T-helper 2 cell (primary cell): ENCODE measurements at places on chromosomes 7 and 10.
A peak's percentile ranks its signal among the peaks of the same experiment; 100 is the strongest.

- DNase-seq: no peak
These were observed 404.1 kb upstream of the LRGUK start for GRCh38 chr7:133723044-133723443.

- no peak for DNase-seq
These were observed 49.9 kb downstream of the NRCAM start for GRCh38 chr7:108406222-108406890.

DNA sequence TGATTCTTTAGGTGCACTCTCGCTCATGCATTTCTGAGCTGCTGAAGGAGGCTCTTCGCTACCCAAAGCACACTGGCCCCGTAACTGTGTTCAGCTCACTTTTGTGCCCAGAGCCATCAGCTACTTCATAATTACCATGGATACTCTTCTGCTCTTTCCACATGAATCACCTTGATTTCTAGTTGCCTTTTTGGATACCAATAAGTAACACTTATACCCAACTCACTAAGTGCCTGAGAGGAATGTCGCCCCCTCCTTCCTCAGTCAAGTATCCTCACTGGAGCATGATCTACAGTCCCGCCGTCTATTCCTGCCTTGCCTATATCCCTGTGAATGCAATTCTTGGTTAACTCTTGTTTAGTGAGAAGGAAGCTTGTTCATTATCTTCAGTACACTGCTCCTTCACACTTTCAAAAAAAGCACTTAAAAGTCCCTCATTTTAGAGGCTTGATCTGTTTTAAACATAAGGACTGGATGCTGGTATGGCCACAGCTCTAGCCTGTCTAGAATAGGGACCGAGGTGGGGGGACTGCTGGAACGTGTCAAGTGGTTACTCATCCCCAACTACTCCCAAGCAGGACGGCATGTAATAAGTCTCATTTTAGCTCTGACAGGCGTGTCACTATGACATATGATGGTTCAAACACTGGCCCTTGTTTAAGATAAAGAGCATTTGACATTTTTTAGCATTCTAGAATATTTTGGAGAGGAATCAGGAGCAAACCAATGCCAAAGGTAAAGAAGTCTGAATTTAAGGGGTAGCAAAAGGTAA lies 23.7 kb downstream of the SVIL start:
- no peak for DNase-seq

- peak; percentile 83 for DNase-seq
These were observed 24.8 kb downstream of the INPP5F start for GRCh38 chr10:119750391-119751230.

GRCh38 chr7:111839261-111839660 lies 277.0 kb upstream of the IMMP2L start:
- DNase-seq: no peak

DNA sequence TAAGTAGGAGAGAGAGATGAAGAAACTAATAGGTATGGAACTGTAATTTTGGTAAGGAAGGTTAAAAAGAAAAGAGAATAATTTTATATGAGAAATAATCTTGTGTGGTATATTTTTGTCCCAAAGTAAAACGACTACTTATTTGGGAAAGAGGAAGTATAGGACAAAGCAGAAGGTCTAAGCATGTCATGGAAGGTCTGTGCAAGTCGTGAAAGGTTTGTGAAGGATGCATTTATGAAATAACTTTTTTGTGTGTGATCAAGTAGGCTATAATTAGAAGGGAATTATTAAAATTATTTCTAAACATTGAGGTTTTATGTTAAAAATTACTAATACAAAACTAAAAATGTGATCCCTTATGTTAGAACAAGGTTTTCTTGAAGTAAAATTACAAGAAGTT lies 63.3 kb downstream of the ZNF783 start:
- no peak for DNase-seq

GRCh38 chr10:116146372-116147140 lies 126.5 kb downstream of the GFRA1 start:
- DNase-seq: no peak

GRCh38 chr10:86878983-86879713 lies 78.3 kb downstream of the MMRN2 start:
- DNase-seq: no peak

GRCh38 chr10:102102421-102102820 lies 17.7 kb downstream of the LDB1 start:
- no peak for DNase-seq

DNA sequence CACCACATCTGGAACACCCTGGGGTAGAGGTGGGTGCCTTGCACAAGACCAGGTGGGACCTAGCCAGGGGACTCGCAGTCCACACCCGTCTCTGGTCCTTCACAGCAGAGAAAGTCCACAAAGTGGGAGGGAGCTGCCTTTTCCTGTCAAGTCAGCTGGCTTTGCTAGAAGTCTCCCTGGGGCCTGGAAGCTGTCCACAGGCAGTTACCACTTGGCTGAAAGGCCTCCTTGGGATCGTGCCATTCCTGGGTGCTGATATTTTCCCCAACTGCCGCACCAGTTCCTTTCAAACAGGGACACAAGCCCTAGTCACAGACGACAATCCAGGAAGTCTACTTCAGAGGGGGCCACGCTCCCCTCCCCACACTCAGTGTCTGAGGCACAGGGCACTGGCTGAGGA lies 75.4 kb downstream of the AFAP1L2 start:
- DNase-seq: no peak

GRCh38 chr7:107167483-107168232 lies 1.1 kb upstream of the HBP1 start:
- no peak for DNase-seq

GRCh38 chr10:3896161-3896560 lies 111.2 kb upstream of the KLF6 start:
- no peak for DNase-seq

GRCh38 chr7:1160670-1161021 lies 650 bp upstream of the ZFAND2A start:
- no peak for DNase-seq

DNA sequence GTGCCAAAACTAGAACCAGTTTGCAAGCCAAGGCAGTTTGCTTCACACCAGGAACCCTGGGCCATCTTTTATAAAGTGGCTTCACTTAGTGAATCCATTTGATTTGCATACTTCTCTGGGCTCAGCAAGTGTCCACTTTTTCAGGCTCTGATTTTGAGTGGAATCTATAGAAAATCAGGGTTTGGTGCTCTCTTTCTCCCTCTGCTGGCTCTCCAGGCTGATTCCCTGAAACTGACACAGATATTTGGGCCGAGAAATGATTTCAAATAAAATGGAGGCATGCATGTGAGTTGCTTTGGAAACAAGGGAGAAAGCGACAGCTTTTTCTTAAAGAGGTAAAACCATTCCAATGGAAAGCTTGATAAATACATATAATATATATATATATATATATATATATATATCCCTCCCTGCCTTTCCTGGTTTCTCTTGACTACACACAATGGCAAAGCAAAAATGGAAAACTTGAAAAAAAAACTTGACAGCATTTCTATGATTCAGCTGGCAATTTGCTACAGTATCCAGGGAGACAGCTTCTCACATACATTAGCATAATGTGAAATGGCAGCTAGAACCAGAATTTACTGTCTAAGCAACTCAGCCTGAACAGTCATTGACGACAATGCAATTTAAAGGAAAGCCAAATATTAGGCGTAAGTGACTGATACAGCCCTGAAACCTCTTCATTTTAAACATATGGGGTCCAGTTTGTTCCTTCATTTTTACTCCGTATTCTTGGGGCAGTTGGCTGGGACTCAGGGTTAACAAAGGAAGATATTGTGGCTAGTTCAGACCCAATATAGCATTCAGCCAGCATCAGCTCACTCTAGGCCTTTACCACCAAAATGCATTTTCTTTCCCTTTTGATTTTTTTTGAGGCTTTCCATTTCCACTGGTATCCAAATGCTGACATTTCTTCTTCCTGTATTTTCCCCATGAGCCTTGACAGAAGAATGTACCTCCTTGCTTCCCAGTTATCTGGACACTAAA lies 188.5 kb downstream of the TMEM178B start:
- no peak for DNase-seq

- DNase-seq: no peak
These were observed 667.2 kb downstream of the SDK1 start for GRCh38 chr7:3968234-3968633.

- DNase-seq: no peak
These were observed 142.3 kb upstream of the NRP1 start for GRCh38 chr10:33476757-33477273.

GRCh38 chr10:29386342-29386999 lies 97.6 kb downstream of the LYZL1 start:
- peak; percentile 34 for DNase-seq

DNA sequence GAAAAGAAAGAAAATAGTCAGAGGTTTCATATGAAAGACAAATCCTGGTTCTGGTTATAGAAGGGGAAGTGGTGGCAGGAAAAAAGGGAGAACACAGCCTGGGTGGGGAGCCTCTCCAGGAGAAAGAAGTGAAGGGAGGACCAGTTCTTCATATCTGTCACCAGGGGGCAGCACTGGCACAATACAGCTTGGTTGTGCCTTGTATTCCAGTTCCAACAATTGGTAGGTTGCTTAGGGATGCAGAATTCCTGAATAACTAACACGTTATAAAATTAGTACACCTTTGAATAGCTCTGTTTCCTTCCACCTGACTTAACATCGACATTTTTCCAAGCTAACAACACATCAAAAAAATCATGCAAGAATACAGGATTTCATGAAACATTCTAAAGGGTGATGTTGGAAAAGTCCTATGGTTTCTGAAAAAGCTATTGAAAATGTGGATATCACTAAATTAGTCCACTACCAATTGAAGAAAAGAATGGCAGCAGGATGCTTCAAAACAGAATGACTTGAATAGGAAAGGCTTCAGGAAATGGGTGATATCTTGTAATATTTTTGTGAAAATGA lies 52.9 kb downstream of the CYP26A1 start:
- DNase-seq: no peak

DNA sequence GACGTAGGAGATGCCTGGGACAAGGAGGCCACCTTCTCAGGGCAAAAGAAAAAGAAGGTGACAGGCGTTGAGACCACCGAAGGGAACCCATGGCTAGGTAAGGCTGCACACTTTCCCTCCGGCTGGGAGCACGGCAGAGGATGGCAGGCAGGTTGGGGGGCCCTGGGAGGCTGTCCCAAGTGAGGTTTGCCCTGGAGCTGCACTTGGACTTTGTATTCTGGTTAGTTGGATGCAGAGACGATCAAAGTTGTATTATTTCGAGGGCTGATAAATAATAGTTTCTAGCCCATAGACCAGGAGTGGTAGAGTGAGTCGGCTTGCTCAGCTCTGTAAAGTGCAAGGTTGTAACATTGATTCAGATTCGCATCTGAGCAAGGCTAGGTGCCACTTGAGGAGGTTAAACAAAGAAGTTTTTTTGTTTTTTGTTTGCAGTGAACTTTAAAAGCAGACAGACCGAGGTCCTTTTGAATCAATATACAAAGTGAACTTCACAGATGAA lies 608 bp downstream of the ENTPD7 start:
- no peak for DNase-seq

DNA sequence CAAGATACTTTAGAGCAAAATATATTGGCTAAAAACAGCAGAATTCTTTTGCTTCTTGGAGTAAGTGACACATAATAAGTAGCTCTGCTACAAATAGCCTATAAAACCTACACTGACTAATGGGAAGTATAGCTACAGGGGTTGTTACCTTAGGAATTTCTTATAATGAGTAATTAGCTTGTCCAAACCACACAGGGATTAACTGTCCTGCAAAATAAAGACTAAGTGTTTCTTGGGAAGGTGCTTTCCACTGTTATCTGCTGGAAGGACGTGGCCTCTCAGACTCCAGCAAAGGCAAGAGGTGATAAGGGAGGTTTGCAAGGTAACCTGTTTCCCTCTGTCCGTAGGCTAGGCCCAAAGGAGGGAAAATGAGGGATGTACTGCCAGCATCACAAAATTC lies 302.4 kb downstream of the DOCK4 start:
- DNase-seq: no peak

- DNase-seq: no peak
These were observed 784.0 kb downstream of the SUGCT start for GRCh38 chr7:40918701-40919271.

DNA sequence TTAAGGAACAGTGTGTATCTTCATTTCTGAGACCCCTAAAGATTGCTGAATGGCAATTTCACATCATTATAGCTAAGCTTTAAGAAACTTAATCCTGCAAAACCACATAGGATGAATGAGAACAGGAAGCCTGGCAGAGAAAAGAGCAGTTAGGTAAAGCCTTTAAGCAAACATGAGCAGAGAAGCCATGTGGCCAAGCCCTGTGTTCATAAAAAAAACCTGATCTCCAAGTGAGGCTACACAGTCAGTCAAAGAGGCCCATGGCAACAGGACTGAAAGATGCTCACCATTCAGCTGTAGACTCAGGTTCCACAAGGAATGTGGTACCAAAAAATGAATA lies 9.3 kb downstream of the LIPA start:
- DNase-seq: no peak

GRCh38 chr10:101595591-101596433 lies 7.7 kb downstream of the DPCD start:
- DNase-seq: no peak

GRCh38 chr7:151242159-151243044 lies 6.1 kb downstream of the SMARCD3 start:
- no peak for DNase-seq

GRCh38 chr7:99551334-99551733 lies 580 bp downstream of the FAM200A start:
- no peak for DNase-seq

- no peak for DNase-seq
These were observed 94.1 kb downstream of the PIP4K2A start for GRCh38 chr10:22620140-22620857.

GRCh38 chr7:101996876-101997275 lies 179.4 kb downstream of the CUX1 start:
- no peak for DNase-seq

DNA sequence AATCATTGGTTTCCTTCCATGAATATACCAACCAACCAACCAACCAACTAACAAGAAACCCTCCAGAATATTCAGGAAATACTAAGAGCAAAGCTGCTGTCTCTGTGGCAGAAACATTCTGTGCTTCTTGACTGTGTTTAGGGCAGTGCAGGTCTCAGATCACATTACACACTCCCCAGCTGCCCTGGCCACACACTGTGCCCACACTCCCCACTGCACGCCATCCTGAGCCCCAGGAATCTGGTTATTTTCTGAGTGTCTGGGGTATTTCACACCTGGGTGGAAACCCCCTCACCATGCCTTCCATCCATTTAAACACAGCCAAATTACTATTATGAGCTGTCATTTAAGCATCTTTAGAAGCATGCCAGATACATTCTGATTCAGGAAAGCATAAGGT lies 183.7 kb upstream of the ANK3 start:
- DNase-seq: no peak

GRCh38 chr10:86251426-86251825 lies 115.2 kb downstream of the GRID1 start:
- DNase-seq: no peak

DNA sequence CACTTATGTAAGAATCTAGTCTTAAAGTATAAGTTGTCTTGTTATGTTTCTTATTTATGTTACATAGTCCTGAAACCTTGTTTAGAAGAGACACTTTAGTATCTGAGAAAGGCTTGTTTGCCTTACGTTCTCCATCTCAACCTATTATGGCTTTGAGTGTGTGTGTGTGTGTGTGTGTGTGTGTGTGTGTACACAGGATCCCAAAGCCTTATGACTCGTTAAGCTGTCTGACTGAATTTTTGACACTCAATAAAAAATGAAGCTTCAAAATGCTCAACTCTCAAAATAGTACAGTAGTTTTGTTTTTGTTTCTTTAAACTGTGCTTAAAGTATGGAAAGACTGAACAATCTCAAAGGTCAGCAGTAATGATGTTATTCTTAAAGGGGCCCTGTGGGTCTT lies 18.0 kb downstream of the CALU start:
- DNase-seq: no peak

- DNase-seq: peak; percentile 12
These were observed 1.4 kb downstream of the CCNJ start for GRCh38 chr10:96044736-96045135.
